ENCODE measurements at places on chromosomes 13 and 19. TPM values are rescaled to one million over a fixed set of nuclear protein-coding genes. Genes with fewer than 3 reads are reported as not detected.

ZNF135 gene
- total RNA-seq = 5.8 TPM

- no peak overlapping the region for H3K27ac ChIP-seq
- H3K36me3 ChIP-seq = no peaks in the 10 kb centered on the region
- no peak overlapping the region for H3K4me3 ChIP-seq
- ATAC-seq = no peak
- no peaks in the 10 kb centered on the region for H3K4me1 ChIP-seq
- no peaks in the 10 kb centered on the region for H3K27me3 ChIP-seq
Measured at GRCh38 chr13:37375724-37376123, 222.8 kb downstream of the POSTN start.

TGFBR3L gene
- total RNA-seq = 4.5 TPM

- no peak overlapping the region for H3K4me3 ChIP-seq
- no peak for ATAC-seq
- no peak overlapping the region for H3K27ac ChIP-seq
- no peaks in the 10 kb centered on the region for H3K4me1 ChIP-seq
- peaks cover 7% of the 10 kb centered on the region for H3K27me3 ChIP-seq
Measured at GRCh38 chr13:79459906-79460305, 21.0 kb upstream of the NDFIP2 start.

DNA sequence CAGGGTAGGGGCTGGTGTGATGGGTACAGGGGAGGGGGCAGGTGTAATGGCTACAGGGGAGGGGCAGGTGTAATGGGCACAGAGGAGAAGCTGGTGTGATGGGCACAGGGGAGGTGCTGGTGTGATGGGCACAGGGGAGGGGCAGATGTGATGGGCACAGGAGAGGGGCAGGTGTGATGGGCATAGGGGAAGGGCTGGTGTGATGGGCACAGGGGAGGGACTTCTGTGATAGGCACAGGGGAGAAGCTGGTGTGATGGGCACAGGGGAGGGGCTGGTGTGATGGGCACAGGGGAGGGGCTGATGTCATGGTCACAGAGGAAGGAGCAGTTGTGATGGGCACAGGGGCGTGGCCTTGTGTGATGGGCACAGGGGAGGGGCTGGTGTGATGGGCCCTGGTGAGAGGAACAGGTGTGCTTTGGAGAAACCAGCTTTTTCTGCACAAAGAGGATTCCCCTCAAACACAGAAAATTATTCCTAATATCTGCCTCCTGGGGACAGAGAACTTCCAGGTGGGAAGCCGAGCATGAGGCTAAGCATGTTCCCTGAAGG is 38.6 kb upstream of the POP4 start:
- H3K4me3 ChIP-seq = no peak overlapping the region
- H3K27ac ChIP-seq = no peak overlapping the region
- peaks cover 88% of the 10 kb centered on the region for H3K27me3 ChIP-seq
- ATAC-seq = no peak
- H3K4me1 ChIP-seq = no peaks in the 10 kb centered on the region

DNA sequence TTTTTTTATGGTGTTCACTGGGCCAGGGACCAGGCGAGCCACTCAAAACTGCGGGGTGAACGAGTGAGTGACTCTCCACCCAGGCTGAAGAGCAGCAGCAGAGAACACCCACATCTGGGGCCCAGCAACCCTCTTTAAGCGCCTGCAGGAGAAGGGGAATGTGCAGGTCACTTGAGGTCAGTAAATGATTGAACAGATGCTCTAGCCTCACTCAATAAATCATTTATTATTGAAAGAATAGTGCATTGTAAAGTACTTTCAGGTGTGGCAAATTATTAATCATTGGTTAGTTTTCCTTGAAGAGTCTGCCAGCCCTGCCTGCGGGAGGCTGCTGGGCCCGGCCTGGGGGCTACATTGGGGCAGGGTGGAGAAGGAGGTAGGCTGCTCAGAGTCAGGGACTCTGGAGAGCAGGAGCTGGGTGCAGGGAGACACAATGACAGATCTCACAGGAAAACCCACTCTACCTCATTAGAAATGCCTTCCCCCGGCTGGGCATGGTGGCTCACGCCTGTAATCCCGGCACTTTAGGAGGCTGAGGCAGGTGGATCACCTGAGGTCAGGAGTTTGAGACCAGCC is 42.5 kb downstream of the ABCC4 start:
- no peaks in the 10 kb centered on the region for H3K4me1 ChIP-seq
- no peak overlapping the region for H3K27ac ChIP-seq
- ATAC-seq = no peak
- no peak overlapping the region for H3K4me3 ChIP-seq
- no peaks in the 10 kb centered on the region for H3K36me3 ChIP-seq
- no peaks in the 10 kb centered on the region for H3K27me3 ChIP-seq

DNA sequence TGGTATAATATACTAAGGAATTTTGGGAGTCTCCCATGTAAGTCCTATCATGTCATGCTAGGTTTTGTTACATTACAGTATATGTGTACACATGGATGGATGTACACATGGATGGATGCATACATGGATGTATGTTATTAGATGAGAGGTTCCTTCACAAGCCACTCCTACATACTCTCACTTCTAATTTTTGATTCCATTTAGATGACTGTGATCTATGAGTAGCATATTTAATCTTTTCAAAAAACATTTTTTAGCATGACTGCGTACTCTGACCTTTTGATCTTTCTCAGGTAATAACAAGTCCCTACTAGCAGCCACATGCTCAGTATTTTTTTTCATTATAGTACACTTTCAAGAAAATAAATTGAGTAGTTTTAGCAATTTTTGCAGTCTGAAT is 441.8 kb downstream of the SLITRK1 start:
- ATAC-seq = no peak
- no peaks in the 10 kb centered on the region for H3K27me3 ChIP-seq
- no peak overlapping the region for H3K27ac ChIP-seq
- no peak overlapping the region for H3K4me3 ChIP-seq
- H3K36me3 ChIP-seq = no peaks in the 10 kb centered on the region

GRCh38 chr19:53158119-53158656 is 665 bp downstream of the ZNF347 start:
- H3K4me3 ChIP-seq = peak overlapping the region; percentile 66
- H3K27ac ChIP-seq = peak overlapping the region; percentile 85
- no peaks in the 10 kb centered on the region for H3K27me3 ChIP-seq

GPR18 gene
- total RNA-seq = not detected

DNA sequence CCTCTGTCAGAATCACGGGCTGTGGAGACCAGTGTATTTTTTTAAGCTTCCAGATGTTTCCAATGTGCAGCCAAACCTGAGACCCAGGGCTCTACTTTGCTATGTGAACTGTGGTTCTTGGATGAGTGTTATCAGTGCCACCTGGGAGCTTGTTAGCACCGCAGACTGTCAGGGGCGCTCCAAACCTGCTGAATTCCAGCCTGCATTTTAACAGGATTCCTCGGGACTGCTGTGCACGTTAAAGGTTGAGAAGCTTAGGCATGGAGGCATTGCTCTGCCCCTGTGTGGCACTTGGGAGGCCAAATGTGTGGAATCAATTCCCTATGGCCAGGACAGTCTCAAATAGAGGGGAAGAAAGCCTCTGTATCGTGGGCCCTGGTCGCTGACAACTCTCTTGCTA is 80.3 kb downstream of the ANKRD10 start:
- no peak overlapping the region for H3K4me3 ChIP-seq
- no peaks in the 10 kb centered on the region for H3K36me3 ChIP-seq
- no peak overlapping the region for H3K27ac ChIP-seq

GRCh38 chr13:27915301-27916207 is 4.2 kb upstream of the PDX1 start:
- ATAC-seq = no peak
- H3K4me1 ChIP-seq = peaks cover 16% of the 10 kb centered on the region

ZNF649 gene
- total RNA-seq = 10.1 TPM

GRCh38 chr13:30652746-30653386 is 35.1 kb downstream of the USPL1 start:
- H3K4me1 ChIP-seq = peaks cover 23% of the 10 kb centered on the region
- H3K36me3 ChIP-seq = peaks cover 74% of the 10 kb centered on the region
- no peak overlapping the region for H3K27ac ChIP-seq

- ATAC-seq = no peak
- no peaks in the 10 kb centered on the region for H3K36me3 ChIP-seq
- no peak overlapping the region for H3K4me3 ChIP-seq
- H3K27me3 ChIP-seq = peaks cover 6% of the 10 kb centered on the region
Measured at GRCh38 chr13:110920038-110920437, 5.2 kb upstream of the ANKRD10 start.

PNMA8B gene
- total RNA-seq = 1.2 TPM

LGALS4 gene
- not detected for total RNA-seq

DNA sequence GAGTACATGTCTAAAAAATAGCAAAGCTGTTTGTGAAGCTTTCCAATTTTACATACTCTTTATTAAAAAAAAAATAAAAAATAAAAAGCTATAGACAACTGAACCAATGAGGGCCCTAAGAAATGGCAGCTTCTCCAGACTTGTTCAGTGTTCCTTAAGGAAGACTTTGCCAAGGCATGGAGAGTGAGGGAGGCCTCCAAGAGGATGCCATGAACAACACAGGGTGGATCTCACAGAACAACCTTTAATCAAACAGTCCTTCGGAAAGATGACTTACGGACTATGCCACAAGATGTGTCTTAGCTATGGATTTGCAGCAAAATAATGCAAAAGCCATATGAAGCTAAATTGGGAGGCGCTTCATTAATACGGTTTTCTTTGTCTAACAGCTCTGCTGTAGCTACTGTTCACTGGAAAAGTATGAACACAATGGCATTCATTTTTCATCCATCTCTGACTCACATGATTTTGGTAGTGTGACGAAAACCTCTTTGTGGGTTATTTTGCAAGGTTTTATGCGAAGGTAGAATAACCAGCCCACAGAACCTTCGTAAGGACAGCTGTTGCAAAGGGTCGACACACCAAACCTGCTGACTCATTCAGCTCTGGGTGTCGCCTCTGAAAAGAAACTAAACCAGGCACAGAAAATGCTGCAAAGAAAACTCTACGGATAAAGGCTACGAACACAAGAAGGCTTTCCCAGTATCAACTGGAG is 27.7 kb downstream of the EFNB2 start:
- no peaks in the 10 kb centered on the region for H3K36me3 ChIP-seq
- H3K4me3 ChIP-seq = no peak overlapping the region
- no peaks in the 10 kb centered on the region for H3K4me1 ChIP-seq

ELANE gene
- total RNA-seq = 2.3 TPM

- no peak for ATAC-seq
- H3K27me3 ChIP-seq = no peaks in the 10 kb centered on the region
- H3K4me3 ChIP-seq = no peak overlapping the region
- no peaks in the 10 kb centered on the region for H3K36me3 ChIP-seq
- H3K4me1 ChIP-seq = no peaks in the 10 kb centered on the region
Measured at GRCh38 chr13:91922969-91923592, 524.7 kb downstream of the GPC5 start.

GRCh38 chr13:57823704-57824103 is 192.2 kb downstream of the PCDH17 start:
- H3K4me1 ChIP-seq = no peaks in the 10 kb centered on the region
- H3K36me3 ChIP-seq = no peaks in the 10 kb centered on the region
- no peak for ATAC-seq
- no peak overlapping the region for H3K27ac ChIP-seq

DNA sequence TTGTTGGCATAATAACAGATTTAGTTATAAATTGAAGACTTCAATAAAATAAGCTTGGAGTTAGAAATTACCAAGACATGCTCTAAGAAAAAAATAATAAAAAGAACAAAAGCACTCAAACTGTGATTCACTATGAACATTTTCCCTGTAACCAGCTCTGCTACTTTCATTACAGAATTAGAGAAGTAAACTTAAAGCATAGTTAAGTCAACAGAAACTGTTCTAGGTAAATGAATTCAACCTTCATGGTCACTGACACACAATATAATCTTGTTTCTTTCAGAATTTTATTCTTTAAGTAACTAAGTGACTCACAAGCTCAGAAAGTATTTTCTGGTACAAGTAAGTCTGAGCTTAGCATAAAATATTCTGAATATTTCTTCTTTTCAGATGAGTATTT is 136.3 kb downstream of the KLF5 start:
- no peaks in the 10 kb centered on the region for H3K36me3 ChIP-seq
- no peak for ATAC-seq
- no peak overlapping the region for H3K27ac ChIP-seq
- H3K4me1 ChIP-seq = no peaks in the 10 kb centered on the region

Measured in gastroesophageal sphincter (tissue), 4 donors.